ENCODE measurements at places on chromosomes 6 and 20.

- peaks cover 19% of the 10 kb centered on the region for H3K36me3 ChIP-seq
- no peak overlapping the region for H3K27ac ChIP-seq
- peak; percentile 34 for DNase-seq
- H3K4me1 ChIP-seq, result peaks cover 14% of the 10 kb centered on the region
- no peak overlapping the region for H3K4me3 ChIP-seq
- no peaks in the 10 kb centered on the region for H3K27me3 ChIP-seq
Observed at GRCh38 chr20:25300496-25301170, 52.7 kb downstream of the PYGB start.

DNA sequence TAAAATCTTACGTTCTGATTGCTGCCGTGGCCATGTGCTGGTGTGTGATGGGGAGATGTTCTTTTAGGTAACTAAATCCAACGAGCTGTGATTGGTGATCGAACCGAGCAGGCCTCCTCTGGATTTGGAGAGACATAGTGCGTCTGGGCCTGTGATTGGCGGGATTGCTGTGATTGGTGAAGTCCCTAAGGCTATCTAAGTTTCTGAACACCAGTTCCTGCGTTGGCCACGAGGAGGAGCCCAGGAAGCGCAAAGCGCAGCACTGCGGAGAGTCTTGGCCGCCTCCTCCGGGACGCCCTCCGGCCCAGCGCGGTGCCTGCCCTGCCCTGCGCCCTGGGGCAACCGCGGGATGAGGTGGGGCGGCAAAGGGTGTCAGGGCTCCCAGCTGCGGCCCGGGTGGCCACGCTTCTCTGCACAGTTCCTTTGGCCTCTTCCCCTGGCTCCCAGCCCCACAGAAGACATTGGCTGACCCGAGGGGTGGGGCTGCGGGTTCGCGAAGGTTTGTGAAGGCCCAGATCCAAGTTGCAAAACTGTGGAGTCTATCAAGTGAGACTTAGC, 33.0 kb downstream of the HNF4A start:
- peak; percentile 65 for DNase-seq
- H3K4me3 ChIP-seq, result no peak overlapping the region
- H3K4me1 ChIP-seq, result no peaks in the 10 kb centered on the region
- no peaks in the 10 kb centered on the region for H3K27me3 ChIP-seq
- no peaks in the 10 kb centered on the region for H3K36me3 ChIP-seq
- no peak overlapping the region for H3K27ac ChIP-seq

DNA sequence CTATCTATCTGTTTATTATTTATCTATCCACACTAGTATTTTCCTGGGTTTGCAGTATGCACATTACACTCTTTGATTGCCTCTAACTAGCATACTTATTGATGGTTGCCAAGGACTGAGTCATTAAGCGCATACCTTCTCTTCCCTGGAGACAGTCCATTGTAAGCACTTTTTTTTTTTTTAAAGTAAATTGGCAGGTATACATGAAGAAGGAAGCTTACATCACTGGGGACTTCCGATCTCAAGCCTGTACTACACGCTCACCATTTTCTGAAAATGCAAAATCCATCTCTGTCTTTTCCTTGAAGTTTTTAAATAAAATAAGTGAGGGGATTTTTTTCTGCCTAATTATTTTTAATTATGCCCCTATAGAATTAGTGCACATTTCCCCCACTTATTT, 63.5 kb downstream of the HMGN3 start:
- H3K27me3 ChIP-seq, result no peaks in the 10 kb centered on the region
- H3K4me3 ChIP-seq, result no peak overlapping the region
- H3K27ac ChIP-seq, result no peak overlapping the region
- DNase-seq, result peak; percentile 90
- H3K4me1 ChIP-seq, result peaks cover 3% of the 10 kb centered on the region

DNA sequence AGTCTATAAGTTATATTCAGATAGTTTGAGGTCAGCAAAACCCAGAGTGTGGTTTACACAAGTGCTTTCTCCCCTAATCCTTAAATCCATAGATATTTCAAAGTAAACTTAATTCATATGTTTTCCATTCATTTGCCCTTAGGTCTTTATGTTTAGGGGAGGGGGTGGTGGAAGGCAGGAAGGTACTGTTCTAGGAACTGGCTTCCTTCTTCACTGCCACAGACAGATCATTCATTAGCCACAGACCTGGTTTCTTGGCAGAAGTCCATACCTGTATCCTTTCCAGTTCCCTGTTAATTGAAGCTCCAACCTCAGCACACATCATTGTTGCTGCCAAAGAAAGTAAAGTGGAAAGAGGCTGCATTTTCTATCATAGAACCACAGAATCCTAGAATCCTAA, 123.0 kb downstream of the AIG1 start:
- no peak overlapping the region for H3K4me3 ChIP-seq
- peak; percentile 55 for DNase-seq
- H3K4me1 ChIP-seq, result no peaks in the 10 kb centered on the region
- no peaks in the 10 kb centered on the region for H3K27me3 ChIP-seq
- no peak overlapping the region for H3K27ac ChIP-seq
- no peaks in the 10 kb centered on the region for H3K36me3 ChIP-seq

- H3K4me3 ChIP-seq, result no peak overlapping the region
- no peaks in the 10 kb centered on the region for H3K36me3 ChIP-seq
- DNase-seq, result no peak
- no peaks in the 10 kb centered on the region for H3K4me1 ChIP-seq
- no peaks in the 10 kb centered on the region for H3K27me3 ChIP-seq
Observed at GRCh38 chr6:63537201-63537958, 34.9 kb upstream of the LOC128125822 start.

- H3K27ac ChIP-seq, result no peak overlapping the region
- no peak overlapping the region for H3K4me3 ChIP-seq
- H3K27me3 ChIP-seq, result no peaks in the 10 kb centered on the region
- no peak for DNase-seq
- H3K4me1 ChIP-seq, result no peaks in the 10 kb centered on the region
- no peaks in the 10 kb centered on the region for H3K36me3 ChIP-seq
Observed at GRCh38 chr6:133827766-133828165, 61.1 kb upstream of the TCF21 start.

DNA sequence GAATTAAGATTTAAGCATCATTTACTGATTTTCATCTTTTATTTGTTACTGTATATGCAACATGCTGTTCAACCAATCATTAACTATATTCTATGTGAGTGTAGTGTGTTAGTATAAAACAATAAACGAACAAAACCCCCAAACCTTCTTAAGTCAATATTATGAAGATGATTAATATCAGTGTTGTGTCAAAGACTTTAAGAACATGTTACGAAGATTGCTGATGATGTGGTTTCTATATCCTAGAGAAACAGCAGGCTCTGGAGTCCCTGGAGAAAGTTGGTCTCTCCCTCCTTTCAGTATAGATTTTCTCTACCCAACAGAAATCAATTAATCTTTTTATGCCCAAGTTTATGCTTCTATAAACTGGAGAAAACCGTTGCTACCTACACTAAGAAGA, 393.8 kb upstream of the HSF2 start:
- no peak overlapping the region for H3K4me3 ChIP-seq
- no peaks in the 10 kb centered on the region for H3K27me3 ChIP-seq
- H3K36me3 ChIP-seq, result no peaks in the 10 kb centered on the region
- DNase-seq, result no peak

DNA sequence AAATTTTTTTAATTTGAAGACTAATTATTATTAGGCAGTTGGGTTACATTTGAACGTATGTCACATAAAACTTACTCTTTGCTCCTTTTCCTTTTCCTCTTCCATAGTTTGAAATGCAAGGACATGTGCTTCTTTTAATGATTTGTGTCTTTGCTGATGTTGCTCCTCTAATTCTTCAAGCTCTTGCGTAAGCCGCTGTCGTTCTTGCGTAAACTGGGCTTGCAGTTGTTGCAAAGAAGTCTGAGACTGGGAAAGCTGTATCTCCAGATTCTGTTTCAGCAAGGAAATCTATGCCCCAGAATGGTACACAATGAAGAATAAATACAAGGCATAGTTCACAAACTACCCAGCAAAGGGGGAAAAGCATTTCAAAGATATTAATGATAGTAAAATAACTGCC, 45.1 kb upstream of the MCM9 start:
- DNase-seq, result no peak
- H3K27ac ChIP-seq, result no peak overlapping the region
- no peak overlapping the region for H3K4me3 ChIP-seq

DNA sequence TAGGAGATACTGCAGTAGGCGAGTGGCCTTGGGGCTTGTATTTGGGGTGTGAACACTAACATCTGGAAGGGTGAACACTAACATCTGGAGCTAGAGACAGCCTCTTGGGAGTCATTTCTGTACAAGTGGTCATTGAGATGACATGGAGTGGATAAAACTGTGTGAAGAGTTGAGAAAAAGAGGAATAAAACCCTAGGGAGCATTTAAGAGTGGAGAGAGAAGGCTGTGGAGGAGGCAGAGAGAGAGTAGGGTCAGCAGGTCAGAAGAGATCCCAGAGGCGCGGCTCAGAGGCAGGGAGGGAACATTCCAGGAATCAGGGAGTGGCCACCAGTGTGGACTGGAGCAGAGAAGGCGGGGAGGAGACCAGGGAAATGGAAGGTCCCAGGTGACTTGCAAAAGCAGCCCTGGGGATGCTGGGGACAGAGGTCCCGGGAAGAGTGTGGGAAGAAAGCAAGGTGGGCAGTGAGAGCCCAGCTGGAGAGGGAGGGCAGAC, 202.0 kb upstream of the RNF24 start:
- peak; percentile 19 for DNase-seq
- no peak overlapping the region for H3K27ac ChIP-seq
- H3K4me1 ChIP-seq, result peaks cover 10% of the 10 kb centered on the region
